H54 (cell line): ENCODE measurements at places on chromosomes 5 and 9.
A peak's percentile ranks its signal among the peaks of the same experiment; 100 is the strongest.

DNA sequence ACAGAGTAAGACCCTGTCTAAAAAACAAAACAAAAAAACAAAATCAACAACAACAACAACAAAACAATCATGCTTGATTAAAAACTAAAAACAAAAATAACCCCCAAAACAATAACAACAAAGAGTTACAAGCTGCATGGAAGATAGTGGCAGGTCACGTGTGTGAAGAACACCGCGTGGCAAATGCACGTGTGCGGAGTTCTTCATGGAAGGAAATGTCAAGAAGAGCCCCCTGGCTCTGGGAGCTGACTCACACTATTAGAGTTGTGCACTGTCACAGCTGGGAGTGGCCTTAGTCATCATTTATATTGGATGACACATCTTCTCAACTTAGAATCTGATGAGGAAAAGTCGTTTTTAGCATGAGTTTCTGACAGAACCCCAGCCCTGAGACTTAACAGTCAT, 110.5 kb downstream of the JMY start:
- DNase-seq = peak; percentile 58

DNA sequence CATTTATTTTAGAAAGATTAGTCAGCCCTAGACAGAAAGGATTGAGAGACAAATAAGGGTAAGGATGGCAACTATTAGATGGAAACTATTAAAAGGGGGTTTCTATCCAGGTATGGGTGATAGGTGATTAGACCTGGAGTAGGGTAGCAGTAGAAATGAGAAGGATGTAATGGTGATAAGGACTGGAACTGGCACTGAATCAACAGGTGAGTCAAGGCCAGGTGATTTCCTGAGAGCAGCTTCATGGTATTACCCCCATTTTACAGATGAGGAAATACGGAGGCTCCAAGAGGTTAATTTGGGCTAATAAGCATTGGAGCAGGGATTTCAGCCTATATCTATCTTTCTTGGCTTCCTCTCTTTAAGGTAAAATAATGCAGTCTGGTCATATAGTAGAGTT, 55.7 kb downstream of the CAST start:
- no peak for DNase-seq

DNA sequence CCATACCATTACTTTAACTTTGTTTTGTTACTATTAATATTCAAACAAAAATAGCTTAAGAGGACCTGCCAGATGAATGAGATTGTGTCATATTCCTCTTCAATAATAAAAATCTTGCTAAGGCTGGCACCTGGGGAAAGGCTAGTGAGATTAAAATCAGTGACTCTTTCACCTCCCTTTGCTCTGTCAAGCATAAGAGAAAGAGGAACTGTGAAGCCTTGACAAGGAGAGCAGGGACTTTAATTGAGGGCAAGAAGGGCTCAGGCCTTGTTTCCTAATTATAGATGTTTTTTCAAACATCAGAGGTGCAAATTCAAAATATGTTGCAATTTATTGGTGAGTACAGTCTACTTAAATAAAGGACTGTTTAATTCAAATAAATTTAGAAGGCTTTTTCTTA, 91.7 kb downstream of the SPATA31D1 start:
- no peak for DNase-seq

- DNase-seq = peak; percentile 51
Observed at GRCh38 chr5:158456756-158457155, 597.8 kb upstream of the CLINT1 start.

DNA sequence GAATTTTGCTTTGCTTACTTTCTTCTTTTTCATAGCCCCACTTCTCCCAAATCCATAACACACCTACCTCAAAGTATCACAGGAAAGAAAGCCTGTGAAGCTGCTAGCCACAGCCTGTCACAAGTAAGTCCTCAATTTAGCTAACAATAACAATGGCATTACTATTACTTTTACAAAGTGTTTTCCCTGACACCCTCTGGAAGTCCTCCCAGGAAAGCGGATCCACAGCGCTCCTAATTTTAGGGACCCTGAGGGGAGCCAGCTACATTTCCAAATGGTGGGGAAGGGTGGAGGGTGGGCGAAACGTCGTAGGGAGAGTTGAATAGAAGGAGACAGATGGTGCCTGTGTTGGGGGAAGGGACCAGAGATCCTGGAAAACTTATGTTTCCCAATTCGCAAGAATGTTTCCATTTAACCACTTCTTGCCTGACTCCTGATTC, 523 bp upstream of the WWC1 start:
- DNase-seq = no peak

DNA sequence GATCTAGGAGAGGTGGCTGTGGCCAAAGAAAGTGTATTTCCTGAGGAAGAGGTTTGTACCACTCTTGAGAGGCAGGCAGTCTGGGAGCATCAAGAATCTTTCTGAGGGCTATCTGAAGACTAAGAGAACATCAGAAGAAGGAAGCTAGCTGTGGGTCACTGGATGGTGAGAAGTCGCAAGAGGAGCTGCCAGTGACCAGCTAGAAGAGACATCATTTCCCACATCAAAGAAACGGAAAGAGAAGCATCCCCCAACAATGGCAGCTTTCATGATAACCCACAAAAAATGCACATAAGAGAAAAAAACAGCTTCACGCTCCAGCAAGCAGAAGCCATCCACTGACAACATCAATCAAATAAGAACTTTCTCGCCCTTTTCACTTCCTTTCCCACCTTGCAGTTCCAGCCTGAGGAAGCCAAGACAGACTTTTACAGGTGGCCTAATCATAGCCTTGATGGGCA, 25.0 kb upstream of the CEP78 start:
- DNase-seq = no peak

- DNase-seq = no peak
Observed at GRCh38 chr5:133117166-133117911, 65.5 kb downstream of the HSPA4 start.

DNA sequence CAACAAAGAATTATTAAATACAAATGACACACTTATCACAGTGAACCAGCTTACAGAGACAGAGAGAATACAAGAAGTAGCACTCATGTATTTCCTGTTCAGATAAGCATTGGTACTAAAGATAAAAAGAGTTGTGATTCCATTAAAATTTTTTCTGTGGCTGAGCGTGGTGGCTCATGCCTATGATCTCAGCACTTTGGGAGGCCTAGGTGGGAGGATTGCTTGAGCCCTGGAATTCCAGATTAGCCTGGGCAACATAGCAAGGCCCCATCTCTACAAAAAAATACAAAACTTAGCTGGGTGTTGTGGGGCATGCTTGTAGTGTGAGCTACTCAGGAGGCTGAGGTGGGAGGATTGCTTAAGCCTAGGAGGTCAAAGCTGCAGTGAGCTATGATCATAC, 32.9 kb downstream of the FCHO2 start:
- DNase-seq = no peak

DNA sequence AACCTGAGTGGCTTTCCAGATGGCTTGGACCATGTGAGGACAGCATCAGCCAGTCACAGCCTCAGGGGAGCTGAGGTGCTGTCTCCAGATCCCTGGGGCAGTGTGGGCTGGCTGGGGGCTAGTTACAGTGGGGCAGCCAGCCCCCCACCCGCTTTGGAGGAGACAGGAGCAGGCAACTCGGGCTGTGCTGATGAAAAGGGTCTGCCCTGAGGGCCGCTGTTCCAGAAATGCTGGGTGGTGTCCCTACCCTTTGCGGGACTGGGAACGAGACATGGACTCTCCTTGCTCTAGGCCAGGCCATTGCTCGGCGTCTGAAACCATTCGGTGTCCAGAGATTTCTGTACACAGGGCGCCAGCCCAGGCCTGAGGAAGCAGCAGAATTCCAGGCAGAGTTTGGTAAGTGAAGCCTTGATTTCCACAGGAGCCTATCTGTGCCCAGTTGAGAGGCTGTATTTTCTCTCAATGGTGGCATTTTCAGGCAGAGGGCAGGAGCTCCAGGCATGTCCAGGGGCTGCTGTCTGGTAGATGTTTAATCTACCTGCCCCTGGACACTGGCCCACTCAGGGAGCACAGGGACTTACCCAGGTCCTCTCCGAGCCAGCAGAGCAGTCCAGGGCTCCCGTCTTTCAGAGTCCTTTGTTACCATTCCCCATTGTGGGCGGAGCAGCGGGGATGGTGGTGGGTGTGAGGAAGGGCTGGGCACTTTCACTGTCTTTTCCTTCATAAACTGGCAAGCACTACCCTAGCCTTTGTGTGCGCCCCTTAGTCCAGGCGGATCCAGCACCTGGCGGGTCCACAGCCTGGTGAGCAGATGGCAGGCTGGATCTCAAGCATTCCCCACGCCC, 7.2 kb downstream of the GRHPR start:
- no peak for DNase-seq

DNA sequence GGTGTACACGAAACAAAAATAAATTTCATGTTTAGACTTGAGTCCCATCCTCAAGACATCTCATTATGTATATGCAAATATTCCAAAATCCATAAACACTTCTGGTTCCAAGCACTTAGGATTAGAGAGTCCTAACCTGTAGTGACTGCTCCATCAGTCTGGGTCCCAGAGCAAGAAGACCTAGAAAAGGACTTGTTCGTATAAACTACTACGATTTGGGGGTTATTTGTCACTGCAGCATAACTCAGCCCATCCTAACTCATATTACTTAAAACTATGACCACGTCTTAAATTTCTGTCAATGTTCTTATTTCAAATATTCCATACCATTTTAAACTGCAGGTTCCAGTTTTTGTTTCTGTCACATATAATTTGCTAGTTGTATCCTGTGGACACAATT, 463.0 kb downstream of the AGTPBP1 start:
- no peak for DNase-seq

GRCh38 chr5:1999794-2000193, 117.1 kb upstream of the IRX4 start:
- DNase-seq = no peak

- DNase-seq = no peak
Observed at GRCh38 chr9:114304416-114305188, 18.3 kb upstream of the ORM1 start.

DNA sequence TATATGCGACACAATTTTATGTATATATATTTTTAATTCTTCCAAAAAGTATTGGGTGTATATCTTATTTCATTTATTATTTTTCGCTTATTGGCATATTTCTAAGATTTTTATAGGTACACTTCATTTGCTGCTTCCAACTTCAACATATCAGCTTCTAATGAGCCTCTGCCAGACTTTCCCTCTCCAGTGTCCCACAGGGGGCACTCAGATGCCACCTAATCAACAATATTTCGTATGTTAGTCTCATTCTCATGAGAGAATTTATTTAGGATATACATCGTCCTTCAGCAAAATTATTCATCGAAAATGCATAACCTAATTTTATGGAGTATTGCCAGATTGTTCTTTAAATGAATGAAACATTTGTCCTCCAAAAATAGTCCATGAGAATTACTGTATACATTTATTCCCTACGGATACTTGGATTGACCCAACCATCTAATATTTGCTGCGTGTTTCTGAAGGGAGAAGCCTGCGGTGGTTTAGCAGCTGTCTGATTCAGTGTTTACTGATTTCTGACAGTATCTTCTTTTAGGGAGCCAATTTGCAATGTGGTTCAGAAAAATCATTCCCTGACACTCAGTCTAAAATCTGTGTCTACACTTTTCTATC, 100.6 kb upstream of the SELENOP start:
- peak; percentile 29 for DNase-seq

- DNase-seq = no peak
Observed at GRCh38 chr9:72193478-72193881, 44.2 kb downstream of the GDA start.

DNA sequence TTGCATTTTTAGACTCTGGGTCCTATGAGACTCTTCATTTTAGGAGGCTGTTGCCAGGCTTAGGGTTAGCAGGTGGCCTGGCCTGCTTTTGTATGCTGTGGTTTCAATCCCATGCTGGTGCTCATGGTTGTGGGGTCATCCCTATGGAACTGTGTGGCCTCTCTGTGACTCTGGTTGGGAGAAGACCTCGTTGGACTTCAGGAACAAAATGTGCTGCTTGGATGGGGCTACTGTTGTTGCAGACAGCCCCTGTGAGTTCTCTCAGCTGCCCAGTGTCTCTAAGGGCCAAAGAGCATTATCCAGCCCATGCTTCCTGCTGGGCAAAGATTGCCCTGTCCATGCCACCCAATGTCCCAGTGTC, 169.5 kb upstream of the S1PR3 start:
- no peak for DNase-seq

DNA sequence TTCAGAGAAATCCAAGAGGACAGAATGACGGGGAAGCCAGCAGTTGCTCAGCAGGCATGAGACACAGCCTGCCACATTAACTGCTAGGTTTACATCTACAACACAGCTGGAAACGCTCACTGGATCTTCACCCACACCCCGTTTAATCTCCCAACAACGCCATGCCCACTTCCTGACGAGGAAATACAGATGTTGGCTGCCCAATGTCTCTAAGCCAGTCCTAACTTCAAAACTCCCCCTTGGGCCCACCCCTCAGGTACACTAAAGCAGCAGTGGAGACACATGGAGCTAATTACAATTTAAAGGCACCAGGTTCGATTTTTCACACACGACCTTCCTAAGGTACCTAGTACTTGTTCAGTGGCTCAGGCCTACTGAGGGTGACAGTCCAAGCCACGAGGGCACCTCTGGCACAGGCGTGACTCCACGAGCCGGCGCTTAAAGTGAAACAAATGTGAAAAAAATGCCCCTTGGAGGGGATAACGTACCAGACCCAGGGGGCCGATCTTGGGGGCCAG, 904 bp downstream of the RPL12 start:
- no peak for DNase-seq

DNA sequence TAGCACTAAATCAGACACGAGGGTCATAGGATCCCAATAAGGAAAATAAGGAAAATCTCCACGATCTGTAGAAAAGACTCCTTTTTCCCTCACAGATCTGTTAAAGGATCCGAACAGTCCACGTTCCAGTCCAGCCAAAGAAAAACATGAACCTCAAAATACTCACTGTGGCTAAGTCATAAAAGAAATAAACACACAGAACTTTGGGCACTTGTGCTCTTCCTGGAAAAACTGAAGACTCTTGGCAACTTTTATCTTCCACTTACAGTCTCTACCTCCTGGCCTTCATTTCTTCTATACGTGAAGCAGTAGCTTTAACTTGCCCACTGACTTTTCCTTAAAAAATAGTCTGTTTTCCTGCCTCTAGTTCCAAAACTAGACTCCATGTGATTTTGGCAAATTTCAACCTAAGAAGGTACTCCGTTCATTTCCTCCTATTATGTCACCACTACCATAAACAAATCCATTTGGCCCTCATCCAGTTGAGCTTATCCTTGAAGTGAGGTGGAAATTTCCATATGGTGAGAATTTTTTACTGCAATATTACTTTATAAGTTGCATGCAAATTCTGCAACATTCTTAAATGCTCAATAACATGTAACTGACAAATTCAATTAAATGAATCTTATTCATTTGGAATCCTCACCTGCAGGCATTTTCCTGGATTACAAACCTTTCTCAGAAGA, 5.3 kb upstream of the LHFPL2 start:
- no peak for DNase-seq

DNA sequence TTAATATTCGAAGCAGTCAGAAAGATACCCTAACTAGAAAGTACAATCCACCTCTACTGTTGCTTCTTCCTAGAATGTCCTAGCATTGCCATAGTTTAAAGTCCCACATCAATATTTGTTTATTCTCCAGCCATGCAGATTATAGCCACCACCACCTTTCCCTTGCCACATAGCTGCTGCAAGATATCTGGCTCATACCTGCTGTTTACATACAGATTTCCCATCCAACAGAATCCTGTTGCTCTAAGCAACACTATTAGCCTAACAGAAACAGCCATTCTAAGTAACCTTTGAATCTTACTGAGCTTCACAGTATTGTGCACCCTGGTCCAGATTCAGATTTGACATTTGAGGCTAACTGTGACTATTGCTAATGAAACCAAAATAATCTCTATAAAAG, 45.6 kb downstream of the GNAQ start:
- DNase-seq = no peak

- no peak for DNase-seq
Observed at GRCh38 chr9:80538976-80539375, 967.2 kb downstream of the TLE4 start.

GRCh38 chr5:143311428-143311827, 92.1 kb downstream of the NR3C1 start:
- DNase-seq = no peak
